ENCODE measurements at places on chromosomes 6 and 20. TPM values are rescaled to one million over a fixed set of nuclear protein-coding genes. Genes with fewer than 3 reads are reported as not detected.

KHDC1 gene
- total RNA-seq, result 1.0 TPM

SAPCD1 gene
- 2.0 TPM for total RNA-seq

DNA sequence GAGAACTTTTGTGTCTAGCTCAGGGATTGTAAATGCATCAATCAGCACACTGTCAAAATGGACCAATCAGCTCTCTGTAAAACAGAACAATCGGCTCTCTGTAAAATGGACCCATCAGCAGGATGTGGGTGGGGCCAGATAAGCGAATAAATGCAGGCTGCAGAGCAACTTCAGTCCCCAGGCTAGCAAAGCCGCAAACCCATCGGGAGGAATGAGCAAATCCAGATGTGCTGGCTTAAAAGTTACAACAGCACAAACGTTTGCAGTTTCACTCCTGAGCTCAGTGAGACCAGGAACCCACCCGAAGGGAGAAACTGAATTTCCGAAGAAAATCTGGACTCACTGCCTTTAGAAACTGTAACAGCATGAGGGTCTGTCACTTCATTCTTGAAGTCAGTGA is 21.9 kb upstream of the MBOAT1 start:
- DNase-seq, result no peak

- DNase-seq, result no peak
Observed at GRCh38 chr6:36884610-36885009, 1.1 kb upstream of the C6orf89 start.
